ENCODE measurements at places on chromosomes 1 and 21.

DNA sequence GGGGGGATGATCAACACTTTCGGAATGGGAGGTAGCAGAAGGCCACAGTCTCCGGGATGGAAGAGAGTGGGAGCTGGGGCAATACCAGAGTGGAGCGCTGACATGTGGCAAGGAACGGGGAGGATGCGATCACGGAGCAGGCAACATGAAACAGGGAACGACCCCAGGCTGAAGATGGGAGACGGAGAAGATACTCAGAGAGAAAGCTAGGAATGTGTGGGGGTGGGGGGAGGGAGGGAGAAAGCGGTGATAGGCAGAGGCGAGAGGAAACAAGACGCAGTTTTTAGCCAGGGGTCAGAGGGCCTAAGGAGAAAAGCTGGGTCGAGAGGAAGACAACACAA lies 577 bp downstream of the RAB3GAP2 start:
- DNase-seq, result no peak

DNA sequence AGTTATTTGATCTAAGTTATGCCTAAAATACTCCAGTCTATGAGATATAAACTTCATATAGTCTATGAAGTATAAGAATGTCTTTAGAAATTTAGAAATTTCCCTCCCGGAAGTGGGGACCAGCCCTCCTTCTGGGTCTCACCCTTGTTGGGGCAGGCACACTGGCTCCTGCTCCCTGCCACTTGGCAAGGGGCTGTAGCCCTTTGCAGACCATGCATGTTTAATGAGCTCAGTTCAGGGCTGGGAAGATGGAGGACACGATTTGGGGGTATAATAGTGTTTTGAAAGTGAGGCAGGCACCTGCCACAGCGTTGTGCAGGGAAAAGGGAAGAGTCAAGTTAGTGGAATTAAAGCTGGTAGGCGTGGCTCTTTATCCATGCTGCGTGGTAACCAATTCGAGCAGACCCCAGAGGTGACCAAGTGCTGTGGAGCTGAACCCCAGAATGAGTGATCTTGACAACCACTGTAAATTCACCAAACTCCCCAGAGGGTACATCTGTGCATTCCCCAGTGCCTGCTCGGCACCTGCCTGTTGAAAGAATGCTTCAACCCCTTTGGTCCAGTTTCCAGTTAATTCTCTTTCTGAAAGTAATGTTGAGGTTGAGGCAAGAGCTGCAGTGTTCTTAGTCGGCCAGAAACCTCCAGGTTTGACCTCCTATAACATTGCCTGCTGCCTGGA lies 79.6 kb downstream of the DOP1B start:
- no peak for DNase-seq

DNA sequence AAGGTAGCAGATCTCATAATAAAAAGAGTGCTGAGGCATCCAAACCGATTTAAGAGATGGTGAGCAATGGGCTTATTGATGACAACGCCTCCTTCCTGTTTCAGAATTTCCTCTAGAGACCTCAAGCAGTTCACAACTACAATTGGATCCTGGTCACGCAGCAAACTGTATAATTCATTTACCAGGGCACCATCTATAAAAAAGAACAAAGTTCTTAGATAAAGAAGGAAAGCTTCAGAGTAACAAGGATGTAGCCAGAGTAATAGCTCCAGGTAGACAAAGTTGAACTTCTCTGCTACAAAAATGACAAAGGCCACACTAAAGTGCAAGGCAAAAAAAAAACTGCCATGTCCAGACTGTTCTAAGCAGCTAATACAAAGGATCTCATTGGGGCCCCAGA lies 3.4 kb downstream of the AP4B1 start:
- DNase-seq, result no peak

DNA sequence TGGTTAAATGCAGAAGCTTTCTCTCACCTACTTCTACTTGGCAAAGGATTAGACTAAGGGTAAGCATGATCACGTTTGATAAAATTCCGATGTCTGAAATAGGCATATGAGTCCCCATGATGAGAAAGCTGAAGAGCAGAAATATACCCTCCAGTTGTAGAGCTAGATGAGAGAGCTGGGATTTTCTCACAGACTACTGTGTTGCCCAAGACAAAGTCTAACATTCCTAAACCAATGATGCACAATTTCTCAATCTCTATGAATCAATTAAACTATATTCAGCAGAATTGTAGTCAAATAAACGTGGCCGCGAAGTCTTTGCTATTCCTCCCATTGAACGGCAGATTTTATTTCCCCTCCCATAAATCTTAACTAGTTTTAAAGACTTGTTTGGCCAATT lies 699.2 kb downstream of the KCNT2 start:
- no peak for DNase-seq

DNA sequence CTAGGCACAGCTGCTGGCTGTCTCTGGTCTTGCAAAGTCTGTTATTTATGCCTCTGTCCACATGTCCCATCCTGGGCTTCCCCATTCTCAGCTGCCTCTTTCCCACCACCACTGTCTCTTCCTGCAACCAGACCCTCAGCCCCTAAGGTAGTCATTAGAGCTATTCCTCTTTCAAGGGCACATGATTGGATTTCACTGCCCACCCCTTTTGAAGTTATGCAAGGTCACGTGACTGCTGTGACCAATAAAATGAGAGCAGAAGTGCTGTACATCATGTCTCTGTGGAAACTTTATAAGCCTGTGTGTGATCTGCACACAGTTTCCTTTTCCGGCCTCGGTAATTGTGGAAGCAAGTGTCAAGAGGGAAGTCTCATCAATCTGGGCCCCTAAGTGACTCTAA lies 136.6 kb upstream of the HMGB4 start:
- no peak for DNase-seq

DNA sequence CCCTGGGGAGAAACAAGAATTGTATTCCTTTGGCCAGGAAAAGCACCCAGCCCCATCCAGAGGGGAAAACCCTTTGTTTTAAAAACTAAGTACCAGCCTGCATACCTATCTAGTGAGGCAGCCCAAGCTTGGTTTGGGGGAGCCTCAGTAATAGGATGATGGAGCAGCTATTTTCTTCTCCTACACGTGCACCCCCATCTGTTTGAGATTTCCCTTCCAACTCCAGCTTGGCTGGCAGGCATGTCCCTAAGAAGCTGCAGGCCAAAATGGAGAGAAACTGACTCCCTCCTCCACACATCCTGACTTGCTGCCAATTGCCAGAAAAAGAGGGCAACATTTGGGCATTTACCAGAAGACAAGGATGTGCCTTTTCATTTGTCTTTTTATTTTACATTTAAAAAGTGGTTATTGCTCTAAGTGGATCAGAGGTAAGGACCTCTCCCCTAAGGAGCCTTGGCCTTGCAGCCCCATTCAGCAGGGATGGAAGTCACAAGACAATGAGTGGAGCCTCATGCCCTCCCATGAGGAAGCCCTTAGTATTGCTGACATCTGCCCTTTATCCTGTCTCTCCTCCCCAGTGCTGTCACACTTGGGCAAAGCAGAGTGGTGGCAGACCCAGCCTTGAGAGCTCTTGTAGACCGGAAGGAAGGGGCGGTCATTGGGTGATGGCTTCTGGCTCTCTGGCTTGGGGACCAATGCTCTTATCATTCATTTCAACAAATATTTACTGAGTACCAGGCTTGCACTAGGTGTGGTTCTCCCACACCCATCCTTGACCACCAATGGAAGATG lies 8.6 kb downstream of the FNDC5 start:
- DNase-seq, result no peak

- DNase-seq, result peak; percentile 69
These were observed 778 bp downstream of the EVI5 start for GRCh38 chr1:92784021-92784638.

DNA sequence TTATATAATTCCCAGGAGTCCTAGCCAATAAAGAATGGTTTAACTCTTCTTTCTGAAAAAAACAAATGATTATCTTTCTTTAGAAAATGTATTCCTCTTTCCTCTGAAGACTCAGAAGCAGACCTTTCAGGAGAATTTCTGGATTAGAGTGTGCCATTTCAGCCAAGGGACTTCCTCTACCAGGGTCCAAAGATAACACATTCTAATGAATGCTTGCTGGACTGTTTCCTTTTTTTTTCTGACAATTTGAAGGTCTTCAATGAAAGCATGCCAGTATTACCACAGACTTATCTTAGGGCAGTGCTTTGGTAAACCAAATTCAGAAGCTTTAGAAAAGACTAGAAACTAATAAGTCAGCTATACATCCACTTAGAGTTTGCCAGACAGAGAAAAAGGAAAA lies 80.5 kb downstream of the RERE start:
- DNase-seq, result no peak

DNA sequence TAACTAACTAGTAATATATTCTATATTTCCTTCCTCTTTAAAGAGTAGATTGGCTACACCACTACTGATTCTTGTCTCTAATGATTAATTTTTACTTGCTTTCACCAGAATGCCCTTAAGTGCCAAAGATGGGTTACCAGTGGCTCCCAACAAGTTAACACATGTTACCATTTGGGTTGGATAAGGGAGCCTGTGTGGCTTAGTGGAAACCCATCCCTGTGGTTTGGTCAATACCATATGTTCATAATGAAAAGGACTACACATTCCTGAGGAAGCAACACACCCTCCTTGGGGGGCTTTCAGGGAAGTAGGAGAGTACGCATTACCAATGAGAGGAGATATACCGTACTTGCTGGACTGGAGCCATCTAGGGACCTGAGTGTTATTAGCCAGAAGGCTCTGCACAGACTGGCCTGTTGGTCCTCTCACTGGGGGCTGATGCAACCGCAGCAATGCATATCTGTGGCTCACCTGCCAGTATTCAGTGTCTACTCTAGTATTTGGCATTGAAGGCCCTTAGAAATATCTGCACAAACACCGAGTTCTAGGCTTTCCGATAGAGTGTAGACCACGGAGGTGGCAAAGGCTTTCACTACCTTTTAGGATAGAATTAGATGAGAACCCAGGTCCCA lies 29.3 kb upstream of the PLXNA2 start:
- DNase-seq, result no peak

- no peak for DNase-seq
These were observed 7.6 kb upstream of the ATF3 start for GRCh38 chr1:212600980-212601379.

GRCh38 chr1:23751815-23752200 lies 8.5 kb downstream of the ELOA start:
- DNase-seq, result no peak

- no peak for DNase-seq
These were observed 11.1 kb downstream of the ATF6 start for GRCh38 chr1:161777261-161777660.

- DNase-seq, result no peak
These were observed 82.1 kb downstream of the TTC3 start for GRCh38 chr21:37155186-37155585.

DNA sequence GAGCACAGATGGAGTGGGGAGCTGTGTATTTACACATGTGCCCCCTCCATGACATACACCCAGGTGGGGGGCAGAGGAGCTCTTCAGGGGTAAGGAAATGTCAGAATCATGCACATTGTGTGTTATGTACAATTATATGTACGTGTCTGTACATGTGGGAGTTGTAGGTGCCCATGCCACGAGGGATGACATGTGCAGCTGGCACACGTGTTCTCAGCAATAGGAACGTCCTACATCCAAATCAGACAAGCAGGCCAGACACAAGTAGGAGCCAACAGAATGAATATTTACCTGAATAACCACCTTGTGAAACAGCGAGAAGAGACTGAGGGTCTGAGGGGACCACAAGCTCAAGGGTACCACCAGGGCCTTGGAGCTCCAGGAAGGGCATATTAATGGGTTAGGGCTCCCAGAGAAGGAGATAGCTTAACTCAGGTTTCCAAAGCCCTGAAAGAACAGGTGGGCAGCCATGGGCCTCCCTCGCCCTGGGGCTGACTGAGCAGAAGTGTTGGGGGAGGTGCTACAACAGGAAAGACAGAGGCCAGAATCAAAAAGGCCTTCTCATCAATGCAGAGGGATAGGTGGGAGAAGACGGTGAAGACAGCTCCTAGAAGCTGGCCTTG lies 3.2 kb downstream of the COL16A1 start:
- DNase-seq, result no peak

DNA sequence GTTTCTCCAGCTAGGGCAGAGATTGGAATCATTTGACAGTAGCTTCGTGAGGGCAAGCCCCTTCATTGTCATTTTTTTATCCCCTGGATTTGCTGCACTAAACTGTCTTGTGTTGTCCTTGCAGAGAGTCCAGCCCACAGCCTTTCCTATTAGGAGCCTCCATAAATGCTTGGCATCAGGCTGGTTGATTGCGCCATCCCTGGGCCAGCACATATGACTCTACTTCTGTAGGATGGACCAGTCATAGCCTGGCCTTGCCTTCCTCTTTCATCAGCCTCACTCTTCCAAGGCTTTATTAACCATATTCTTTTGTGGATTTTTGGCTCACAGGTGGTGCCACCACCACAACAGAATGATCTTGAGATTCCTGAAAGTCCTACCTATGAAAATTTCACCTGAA lies 31.4 kb downstream of the LY9 start:
- no peak for DNase-seq

DNA sequence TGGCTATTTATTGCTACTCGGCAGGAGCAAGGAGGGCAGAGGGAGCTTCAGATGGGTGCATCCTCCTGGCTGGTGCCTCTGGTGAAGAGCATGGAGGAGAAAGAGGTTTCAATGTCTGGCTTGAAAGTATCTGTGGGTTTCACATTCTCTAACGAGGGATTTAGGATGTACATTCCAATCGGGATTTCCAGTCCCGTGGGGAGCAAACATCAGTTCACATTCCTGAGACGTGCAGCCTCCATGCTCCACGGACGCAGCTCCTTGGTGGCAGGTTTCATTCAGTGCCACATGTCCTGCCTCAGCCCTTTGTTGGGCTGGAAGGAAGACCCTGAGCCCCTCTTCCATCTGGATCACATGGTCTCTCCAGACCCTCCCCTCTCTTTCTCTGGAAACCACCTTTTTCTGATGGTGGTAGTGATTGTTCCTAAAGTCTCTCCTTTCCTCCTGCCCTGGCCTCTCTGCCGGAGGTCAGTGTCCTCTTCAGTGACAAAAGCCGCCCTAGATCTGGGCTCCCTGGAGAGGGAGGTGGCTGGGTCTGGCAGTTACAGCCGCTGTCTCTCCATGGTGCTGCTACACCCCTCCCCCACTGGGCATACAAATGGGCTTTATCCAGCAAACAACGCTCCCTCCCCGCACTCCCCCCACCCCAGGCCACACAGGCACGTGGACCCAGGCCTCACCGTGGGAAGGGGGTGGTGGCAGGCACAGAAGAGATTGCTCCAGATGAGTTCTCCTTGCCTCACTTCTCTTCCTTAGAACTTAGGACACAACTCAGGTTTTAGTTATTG lies 826 bp upstream of the CA14 start:
- DNase-seq, result no peak

- no peak for DNase-seq
These were observed 32.4 kb upstream of the BSDC1 start for GRCh38 chr1:32426489-32427255.

DNA sequence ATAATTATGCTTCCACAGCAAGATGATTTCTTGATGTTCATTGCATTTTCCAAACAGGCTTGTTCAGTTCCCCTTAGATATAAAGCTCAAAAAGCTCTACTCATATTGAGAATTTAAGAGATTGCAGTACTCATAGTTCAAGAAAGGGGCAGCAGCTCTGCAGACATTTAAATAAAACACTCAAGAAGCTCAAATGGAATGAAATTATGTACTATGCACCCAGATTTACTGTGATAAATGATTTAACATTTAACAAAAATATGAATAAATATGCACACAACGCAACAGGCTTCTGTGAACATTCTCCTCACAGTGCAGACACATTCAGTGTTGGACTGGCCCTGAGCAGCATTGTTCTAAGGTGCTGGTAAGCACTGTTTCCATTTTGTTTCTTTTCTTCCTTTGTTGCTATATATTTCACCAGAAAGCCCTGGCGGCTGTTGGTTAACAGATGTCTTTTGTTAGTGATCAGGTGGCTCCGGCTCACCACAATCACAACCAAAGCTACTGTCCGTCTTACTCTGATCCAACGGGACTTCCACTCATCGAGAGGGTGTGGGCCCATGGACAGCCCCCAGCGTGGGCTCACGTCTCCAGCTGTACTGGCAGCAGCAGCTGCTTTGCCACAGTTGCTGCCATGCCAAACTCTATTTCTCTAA lies 1440.3 kb downstream of the NCAM2 start:
- no peak for DNase-seq
